ENCODE measurements at places on chromosomes 12 and 14.

- no peak for DNase-seq
These were observed 10.0 kb upstream of the KRT86 start for GRCh38 chr12:52264435-52264825.

DNA sequence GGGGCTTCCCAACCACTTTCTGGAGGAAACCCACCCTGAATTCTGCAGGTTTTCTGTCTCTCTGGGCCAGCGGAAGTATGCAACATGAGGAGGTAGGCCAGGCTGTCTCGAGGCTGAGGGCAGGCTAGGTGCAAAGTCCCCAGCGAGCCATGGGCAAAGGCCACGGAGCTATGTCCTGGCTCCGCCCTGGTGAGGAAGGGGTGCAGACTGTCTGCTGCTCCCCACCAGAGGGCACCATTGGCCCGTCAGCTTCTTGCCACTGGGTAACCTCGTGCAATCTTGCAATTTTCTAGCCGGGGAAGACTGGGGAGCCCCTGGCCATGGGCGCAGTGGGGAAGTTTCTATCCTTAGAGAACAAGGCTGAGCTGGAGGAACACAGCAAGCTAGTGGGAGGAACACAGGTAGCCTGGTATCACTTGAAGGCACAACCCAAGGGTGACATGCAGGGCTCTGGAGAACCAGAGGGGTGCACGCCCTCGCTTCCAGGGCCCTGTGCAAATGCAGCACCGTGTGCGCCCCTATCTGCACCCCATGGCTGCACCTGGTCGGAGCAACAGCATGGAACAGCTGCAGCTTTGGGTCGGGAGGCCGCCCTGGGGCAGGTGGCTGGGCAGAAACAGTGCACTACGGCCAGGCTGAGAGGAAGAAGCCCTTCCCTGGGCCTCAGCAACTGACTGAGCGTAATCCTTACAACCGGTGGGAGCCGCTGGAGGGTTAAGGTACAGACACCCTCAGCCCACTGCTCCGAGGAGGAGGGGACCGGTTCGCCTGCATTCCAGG is 27.6 kb upstream of the RPLP0 start:
- DNase-seq, result peak; percentile 85

DNA sequence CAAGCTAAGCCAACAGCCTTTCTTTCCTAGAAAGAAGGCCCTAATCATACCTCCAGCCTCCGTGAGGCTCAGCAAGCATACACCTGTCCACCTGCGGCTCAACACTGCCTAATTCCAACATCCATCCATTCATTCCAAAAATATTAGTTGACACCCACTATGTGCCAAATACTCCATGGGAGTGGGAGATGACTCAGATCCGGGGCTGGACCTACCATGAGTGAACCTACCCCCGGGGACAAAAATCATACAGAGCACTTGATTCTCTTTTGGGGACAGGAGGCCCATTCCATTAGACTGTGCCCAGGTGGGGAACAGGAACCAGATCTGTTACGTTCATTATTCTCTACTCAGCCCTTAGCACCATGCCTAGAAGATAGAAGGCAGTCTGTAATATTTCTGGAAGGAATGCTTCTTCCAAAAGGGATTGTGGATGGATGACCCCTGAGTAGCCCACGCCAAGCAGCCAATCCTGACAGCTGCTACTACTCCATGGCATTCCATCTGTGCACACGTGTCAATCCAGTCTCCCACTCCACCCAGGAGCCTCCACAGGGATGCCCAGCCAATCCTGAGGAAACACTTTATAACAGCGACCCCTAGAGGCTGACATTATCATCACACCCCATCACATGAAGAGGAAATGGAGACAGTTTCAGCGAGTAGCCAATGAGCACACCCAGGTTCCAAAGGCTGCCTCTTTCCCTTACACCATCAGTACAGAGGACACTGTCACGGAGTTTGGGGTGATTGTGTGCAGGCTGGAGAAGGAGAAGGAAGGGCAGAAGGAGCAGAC is 170.7 kb downstream of the ESRRB start:
- no peak for DNase-seq

DNA sequence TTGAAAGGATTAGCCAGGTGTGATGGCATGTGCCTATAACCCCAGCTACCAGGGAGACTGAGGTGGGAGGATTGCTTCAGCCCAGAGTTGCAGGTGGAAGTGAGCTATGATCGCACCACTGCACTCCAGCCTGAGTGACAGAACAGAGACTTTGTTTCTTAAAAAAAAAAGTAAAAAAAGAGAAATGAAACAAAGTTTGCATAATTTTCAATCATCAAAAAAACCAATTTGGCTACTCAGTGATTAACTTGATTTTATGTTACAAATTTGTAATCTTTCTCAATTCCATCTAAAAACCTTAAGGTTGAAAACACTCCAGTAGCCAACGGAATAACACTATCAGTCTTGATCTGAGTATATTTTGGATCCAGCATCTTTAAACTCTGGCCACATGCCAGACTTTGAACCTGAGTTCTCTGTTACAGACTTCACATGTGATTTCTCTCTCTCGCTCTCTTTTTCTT is 12.6 kb upstream of the DENND5B start:
- no peak for DNase-seq

- DNase-seq, result no peak
These were observed 184.9 kb upstream of the FLRT2 start for GRCh38 chr14:85344847-85345570.

DNA sequence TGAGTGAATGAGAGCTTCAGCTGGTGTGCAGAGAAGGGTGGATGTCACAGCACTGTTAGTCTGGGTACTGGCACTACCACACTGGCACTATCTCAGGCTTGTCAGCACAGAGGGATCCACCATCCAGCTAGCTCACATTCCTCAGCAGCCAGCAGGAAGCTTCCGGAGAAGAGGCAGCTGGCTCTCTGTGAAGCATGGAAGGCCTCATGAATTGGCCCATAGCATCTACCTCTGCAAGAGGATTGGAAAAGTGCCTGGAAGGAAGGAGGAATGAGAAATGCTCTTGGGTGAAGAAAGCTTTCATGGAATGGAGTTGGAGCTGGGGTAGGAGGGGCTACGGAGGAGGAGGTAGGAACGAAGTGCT is 9.9 kb downstream of the KRT83 start:
- DNase-seq, result no peak

- no peak for DNase-seq
These were observed 80.5 kb downstream of the TMEM260 start for GRCh38 chr14:56659964-56660551.

DNA sequence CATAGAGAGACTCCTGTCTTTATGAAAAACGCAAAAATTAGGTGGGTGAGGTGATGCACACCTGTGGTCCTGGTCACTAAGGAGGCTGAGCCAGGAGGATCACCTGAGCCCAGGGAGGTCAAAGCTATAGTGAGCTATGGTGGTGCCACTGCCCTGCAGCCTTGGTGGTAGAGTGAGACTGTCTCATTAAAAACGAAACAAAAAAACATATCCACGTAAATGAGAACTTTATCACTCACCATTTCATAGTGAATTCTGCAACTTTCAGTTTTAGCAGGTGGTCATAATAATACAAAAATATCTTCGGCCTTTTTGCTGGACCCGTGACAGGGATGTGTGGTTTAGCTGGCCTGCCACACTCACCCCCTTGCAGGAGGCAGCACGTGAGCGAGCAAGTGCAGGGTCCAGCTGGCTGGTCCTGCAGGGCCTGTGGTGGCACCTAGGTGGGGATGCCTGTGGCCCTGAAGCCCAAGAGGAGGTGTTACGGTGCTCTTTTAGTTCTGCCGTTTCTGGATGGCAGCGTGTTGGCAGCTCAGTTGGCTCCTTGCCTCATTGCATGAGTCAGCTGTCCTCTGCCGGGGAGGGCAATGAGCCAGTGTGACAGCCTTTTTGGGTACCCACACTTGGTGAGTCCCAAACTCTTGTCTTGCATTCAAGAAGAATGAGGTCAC is 1330.7 kb upstream of the TMEM132C start:
- DNase-seq, result no peak

- no peak for DNase-seq
These were observed 128.1 kb upstream of the AMIGO2 start for GRCh38 chr12:47207829-47208248.

GRCh38 chr14:101225157-101226152 is 321.9 kb upstream of the RTL1 start:
- no peak for DNase-seq

DNA sequence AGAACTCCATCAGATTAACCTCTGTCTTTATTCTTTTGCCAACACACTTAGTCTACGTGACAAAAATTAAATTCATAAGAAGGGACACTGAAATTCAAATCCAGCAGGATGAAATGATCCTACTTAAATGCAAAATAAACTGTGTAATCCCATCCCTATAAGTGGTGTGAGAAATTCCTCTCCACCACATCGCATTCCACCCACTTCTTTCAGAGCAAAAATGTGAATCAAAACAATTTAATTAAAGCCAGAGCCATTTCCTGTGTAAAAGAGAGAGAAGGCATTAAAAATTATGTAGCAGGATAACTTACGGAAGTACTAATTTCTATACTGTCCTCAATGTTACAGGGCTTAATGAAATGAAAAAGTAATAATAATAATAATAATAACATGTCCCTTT is 844.3 kb downstream of the GALC start:
- no peak for DNase-seq

- DNase-seq, result no peak
These were observed 315.8 kb upstream of the PRICKLE1 start for GRCh38 chr12:42905419-42905705.

DNA sequence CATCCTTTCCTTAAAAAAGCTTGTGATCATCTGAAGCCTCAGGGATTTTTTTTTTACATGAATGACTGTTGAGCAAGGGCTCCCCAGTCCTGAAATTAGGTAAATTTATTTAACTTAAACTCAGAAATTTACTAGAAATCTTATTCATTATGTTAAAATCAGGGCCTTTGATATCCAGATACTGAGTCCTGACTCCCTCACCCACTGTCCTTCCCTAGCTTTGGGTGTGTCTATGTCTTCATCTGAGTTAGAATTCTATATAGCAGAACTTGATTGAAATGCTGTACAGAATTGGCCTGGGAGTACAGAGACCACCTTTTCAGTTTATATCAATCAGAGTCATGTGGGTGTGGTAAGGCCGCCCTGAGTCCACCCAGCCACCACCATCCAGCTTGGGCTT is 260.0 kb downstream of the CACNA1C start:
- no peak for DNase-seq

DNA sequence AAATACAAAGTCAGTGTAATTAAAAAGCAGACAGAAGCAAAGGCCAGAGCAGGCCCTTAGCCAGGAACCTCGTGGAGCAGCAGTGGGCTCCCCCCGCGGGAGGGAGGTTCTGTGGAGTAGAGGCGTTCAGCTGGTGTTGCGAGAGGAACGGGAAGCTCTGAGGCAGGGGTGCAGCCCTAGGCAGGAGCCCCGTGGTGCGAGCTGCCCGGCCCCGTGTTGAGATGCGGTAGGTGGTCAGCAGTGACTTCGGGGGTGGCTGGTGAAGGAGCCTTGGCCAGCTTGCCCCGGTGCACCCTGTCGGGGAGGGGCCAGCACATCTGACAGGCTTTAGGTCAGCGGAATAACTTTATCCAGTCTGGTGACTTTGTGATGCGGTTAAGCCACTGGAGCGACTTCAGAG is 46.2 kb downstream of the SFSWAP start:
- DNase-seq, result no peak

DNA sequence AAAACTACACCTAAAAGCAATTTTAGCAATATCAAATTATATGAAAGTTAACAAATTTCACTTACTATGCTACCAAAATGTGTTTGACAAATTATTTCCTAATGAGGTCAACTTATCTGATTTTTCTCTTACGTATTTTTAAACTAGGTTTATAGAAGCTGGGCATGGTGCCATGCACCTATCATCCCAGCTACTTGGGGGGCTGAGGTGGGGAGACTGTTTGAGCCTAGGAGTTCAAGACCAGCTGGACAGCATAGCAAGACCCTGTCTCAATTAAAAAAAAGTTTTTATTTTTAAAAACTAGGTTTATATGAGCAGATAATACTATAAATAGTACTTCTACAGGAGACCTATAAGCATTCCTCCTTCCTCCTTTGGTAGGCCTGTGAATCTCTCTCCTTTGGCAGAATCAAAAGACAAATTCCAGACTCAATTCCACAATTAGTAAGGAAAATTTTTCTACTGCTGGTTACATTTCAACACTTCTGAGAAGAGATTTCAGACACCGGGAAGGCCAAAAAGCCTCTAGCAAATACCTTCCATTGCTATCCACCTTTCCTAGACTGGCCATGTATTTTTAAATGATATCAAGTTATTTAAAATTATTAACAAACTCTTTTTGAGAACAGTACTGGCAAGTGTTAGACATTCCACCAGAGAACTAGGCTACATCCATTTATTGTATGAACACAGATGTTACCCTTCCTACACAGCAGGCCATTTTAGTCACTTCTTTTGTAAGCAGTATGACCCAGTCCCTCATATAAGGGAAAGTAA is 34.4 kb downstream of the CDK17 start:
- no peak for DNase-seq

DNA sequence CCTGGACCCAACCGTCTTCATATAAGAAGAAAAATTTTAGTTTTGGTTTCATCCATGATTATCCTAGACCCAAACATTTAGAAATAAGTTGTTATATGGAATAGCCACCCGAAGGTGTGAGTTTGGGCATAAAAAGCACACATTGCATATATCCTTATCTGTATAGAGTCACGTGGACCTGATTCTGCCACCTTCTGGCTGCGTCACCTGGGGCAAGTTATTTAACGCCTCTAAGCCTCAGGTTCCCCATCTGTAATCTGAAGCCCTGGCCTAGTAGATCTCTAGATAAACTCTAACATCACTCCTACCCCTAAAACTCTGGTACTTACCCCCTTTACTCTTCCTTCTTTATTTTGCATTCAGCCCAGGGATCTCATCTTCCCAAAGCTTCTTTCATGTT is 14.3 kb upstream of the KRT5 start:
- DNase-seq, result no peak

DNA sequence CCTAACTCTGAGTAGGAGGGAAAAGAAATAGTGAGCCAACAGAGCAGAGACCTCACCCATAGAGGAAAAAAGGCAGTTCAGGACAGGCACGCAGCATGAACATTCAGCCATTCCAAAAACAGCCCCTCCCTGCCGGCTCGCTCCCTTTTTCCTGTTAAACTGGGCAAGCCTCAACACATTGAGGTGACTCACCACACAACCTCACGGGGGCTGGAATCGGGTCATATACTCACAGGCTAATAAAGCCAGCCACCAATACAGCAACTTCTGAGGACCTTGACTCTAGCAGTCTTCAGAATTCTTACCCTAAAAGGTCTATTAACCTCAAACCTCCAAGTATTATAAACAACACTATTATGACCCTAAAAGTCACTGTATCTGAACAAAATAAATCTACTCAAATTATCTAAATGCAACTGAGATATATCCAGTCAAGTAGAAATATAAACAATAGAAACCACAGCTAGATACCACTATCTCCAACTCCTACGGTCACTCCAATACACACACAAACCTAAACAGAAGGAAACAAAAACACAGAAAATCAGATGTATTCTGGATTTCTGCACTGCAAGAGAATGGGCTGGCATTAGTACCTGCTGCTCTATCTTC is 6.3 kb downstream of the YBX3 start:
- DNase-seq, result no peak

- DNase-seq, result no peak
These were observed 34.7 kb downstream of the TBX5 start for GRCh38 chr12:114371250-114371649.

- peak; percentile 76 for DNase-seq
These were observed at the start of gene MAPK1IP1L for GRCh38 chr14:55051423-55052268. MAPK1IP1L (plus strand) TSS chr14:55051647; CDS start chr14:55061684, 10,037 bp downstream.

- DNase-seq, result no peak
These were observed 5.7 kb upstream of the WSCD2 start for GRCh38 chr12:108123402-108123801.
